ENCODE measurements at places on chromosomes 1 and 21. TPM values are rescaled to one million over a fixed set of nuclear protein-coding genes. Genes with fewer than 3 reads are reported as not detected.

DNA sequence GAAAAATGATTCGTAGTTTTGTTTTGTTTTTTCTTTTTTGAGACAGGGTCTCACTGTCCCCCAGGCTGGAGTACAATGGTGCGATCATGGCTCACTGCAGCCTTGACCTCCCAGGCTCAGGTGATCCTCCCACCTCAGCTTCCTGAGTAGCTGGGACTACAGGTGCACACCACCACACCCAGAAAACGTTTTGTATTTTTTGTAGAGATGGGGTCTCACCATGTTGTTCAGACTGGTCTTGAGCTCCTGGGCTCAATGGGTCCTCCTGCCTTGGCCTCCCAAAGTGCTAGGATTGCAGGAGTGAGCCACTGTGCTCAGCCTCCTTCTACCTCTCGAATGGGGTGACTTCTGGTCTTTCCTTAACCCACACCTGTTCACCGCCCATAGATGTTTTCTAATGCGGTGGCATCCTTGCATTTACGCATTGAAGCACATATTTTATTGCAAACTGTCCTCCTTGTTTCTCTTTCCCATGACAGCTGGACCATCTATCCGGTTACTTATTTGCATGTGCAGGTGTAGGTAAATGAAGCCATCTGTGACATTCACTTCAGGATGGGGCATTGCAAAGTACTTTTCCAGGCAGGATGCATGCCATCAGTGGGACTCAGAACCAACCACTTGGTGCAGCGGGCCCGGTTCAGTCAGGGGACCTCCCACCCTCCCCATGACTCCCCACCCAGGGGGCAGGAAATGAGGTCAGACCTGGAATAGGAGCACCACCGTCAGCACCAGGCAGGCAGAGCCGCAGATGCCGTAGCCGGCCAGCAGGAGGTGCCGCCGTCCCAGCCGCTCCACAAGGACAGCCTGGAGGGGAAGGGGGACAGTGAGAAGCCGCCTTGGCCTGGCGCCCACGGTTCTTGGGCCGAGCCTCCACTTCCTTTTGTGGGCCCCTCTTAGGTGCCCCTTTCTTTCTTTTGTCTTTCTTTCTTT lies 16.5 kb downstream of the SLC2A7 start:
- DNase-seq = no peak
- no peak overlapping the region for H3K4me3 ChIP-seq
- peak overlapping the region; percentile 43 for H3K27ac ChIP-seq
- no peaks in the 10 kb centered on the region for H3K4me1 ChIP-seq
- peaks cover 12% of the 10 kb centered on the region for H3K27me3 ChIP-seq

DNA sequence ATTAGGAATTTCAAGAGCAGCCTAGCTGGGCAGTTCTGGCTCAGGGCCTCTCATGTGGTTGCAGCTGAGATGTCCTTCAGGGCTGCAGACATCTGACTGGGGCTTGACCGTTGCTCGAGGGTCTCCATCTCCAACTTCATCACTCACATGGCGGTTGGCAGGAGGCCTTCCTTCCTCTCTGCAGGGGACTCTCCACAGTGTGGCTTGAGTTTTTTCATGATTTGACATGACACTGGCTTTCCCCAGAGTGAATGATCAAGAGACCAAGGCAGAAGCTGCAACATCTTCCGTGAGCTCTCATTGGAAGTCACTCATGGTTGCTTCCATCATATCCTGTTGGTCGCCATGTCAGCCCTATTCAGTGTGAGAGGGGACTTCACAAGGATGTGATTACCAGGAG lies 74.6 kb downstream of the RUNX3 start:
- H3K4me3 ChIP-seq = peak overlapping the region; percentile 13
- H3K27me3 ChIP-seq = no peaks in the 10 kb centered on the region
- no peak for DNase-seq
- H3K36me3 ChIP-seq = no peaks in the 10 kb centered on the region
- H3K4me1 ChIP-seq = peaks cover 40% of the 10 kb centered on the region

- H3K36me3 ChIP-seq = no peaks in the 10 kb centered on the region
- H3K27ac ChIP-seq = no peak overlapping the region
- no peak for DNase-seq
- H3K4me1 ChIP-seq = no peaks in the 10 kb centered on the region
Observed at GRCh38 chr1:170694172-170694926, 30.4 kb downstream of the PRRX1 start.

Gene CBR3
- total RNA-seq = 6.5 TPM

- no peak overlapping the region for H3K4me3 ChIP-seq
- no peak for DNase-seq
- H3K36me3 ChIP-seq = no peaks in the 10 kb centered on the region
Observed at GRCh38 chr1:240498335-240498734, 113.6 kb downstream of the GREM2 start.

Gene NBPF3
- 16.5 TPM for total RNA-seq

Gene MFAP2
- total RNA-seq = not detected

DNA sequence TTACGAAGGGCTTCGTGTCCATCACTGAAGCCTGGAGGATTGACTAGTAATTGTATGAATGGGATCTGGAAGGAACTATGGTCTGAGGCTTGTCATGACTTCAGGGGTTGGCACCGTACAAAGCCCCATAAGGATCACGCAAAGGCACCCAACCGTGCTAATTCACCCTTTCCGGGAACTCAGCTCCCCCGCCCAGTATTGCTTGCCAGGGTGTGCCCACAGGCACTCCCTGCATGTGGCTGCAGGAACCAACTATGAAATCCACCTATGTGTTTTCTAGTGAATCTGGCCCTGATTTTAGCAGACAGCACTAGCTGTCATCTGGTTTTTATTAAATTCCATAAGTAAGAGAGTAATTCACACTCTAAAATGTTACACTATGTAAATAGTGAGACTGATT lies 139.2 kb downstream of the TM2D1 start:
- no peak for DNase-seq
- no peaks in the 10 kb centered on the region for H3K36me3 ChIP-seq
- H3K27me3 ChIP-seq = no peaks in the 10 kb centered on the region
- no peak overlapping the region for H3K27ac ChIP-seq
- no peaks in the 10 kb centered on the region for H3K4me1 ChIP-seq

GRCh38 chr21:45465105-45465504 lies 60.1 kb downstream of the COL18A1 start:
- no peaks in the 10 kb centered on the region for H3K4me1 ChIP-seq
- no peak overlapping the region for H3K4me3 ChIP-seq
- DNase-seq = no peak
- no peak overlapping the region for H3K27ac ChIP-seq
- no peaks in the 10 kb centered on the region for H3K36me3 ChIP-seq

- peaks cover 18% of the 10 kb centered on the region for H3K27me3 ChIP-seq
- no peak overlapping the region for H3K27ac ChIP-seq
- H3K4me3 ChIP-seq = no peak overlapping the region
Observed at GRCh38 chr1:22728751-22729399, 18.2 kb downstream of the EPHB2 start.

DNA sequence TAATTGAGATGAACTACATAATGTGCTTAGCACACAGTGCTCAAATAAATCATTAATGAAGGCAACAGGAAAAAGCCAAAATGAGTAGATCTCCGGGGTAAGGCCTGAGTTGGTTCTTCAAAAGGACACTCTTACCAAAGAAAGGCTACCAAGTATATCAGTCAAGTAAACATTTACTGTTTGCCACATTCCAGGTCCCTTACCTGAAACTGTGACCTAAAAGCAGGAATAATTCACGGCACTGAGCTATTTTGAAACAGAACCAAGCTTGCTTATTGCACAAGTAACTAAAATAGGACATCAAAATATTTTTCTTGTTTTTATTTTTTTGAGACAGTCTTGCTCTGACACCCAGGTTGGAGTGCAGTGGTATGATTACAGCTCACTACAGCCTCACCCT lies 2.0 kb upstream of the PITHD1 start:
- peaks cover 19% of the 10 kb centered on the region for H3K4me1 ChIP-seq
- no peak for DNase-seq
- H3K36me3 ChIP-seq = no peaks in the 10 kb centered on the region
- H3K27ac ChIP-seq = no peak overlapping the region

Gene GNAT2
- 0.64 TPM for total RNA-seq

DNA sequence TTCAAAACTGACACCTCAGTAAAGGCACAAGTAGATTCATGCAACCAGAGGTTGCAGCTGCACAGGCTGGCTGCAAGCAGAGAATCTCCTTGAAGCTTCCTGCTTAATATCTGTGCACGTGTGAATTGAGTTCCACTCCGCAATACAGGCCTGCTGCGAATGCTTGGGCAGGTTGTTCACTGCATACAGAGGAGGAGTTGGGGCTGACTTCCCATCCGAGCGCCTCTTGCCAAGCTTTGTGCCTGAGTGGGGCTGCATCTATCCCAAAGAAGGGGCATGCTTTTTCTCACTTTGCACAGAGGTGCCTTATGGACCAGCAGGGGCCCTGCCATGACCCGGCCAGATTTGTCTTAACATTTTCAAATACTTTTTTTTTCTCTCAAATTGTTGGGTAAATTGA lies 17.9 kb upstream of the PADI1 start:
- no peak overlapping the region for H3K4me3 ChIP-seq
- no peak for DNase-seq
- H3K4me1 ChIP-seq = peaks cover 5% of the 10 kb centered on the region
- no peaks in the 10 kb centered on the region for H3K27me3 ChIP-seq

DNA sequence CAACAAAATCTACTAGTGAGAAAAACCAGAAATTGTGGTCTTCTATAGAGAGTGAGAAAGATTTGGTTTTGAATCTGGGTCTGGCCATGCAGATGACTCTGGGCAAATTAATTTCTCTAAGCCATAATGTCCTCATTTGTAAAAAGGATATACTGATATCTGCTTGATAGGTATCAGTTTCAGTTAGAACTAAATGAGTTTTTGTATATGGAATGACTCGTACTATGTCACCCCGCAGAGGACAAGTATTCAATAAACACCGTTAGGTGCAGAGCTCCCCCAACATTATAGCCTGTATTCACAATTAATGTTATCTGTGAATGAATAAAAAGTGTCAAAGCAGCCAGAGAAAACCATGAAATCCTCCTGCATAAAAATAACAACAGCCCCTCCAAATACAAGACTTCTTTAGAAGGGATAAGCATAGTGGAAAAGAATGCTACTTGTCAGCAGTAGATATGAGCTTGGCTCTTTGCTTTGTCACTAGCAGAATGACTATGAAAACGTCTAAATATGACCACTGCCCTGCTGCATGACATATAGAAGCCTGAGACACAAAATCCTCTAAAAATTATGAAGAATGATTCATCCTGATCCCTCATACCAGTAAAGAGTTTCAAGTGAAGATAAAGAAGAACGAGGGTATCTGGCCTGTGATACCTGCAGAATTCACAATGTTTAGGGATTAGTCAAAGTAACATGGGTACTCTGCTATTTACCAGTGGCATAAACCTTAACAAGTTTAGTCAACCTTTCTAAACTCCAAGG lies 17.8 kb downstream of the SCAF4 start:
- no peak for DNase-seq
- peaks cover 48% of the 10 kb centered on the region for H3K4me1 ChIP-seq
- H3K27ac ChIP-seq = peak overlapping the region; percentile 68
- no peaks in the 10 kb centered on the region for H3K27me3 ChIP-seq
- H3K4me3 ChIP-seq = peak overlapping the region; percentile 0
- no peaks in the 10 kb centered on the region for H3K36me3 ChIP-seq

Gene ITLN2
- not detected for total RNA-seq

DNA sequence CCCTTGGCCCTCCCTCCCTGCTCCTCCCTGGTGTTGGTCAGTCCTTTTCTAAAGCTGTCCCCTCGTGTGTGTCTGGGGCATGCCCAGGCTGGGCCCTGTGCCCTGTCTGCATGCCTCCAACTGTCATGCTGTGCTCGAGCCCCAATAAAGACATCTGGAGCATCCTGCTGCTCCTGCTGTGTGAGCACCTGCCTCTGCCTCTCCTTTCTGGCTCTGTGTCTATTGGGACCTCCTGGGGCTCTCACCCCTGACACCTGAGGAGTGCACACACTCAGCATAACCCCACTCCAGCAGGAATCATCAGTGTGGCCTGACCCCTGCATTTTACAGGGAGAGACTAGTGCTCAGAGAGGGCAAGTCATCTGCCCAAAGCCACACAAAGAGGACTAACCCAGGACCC lies 23.7 kb downstream of the KCNC4 start:
- DNase-seq = no peak
- H3K27ac ChIP-seq = no peak overlapping the region
- H3K4me3 ChIP-seq = no peak overlapping the region
- no peaks in the 10 kb centered on the region for H3K4me1 ChIP-seq
- no peaks in the 10 kb centered on the region for H3K36me3 ChIP-seq
- H3K27me3 ChIP-seq = peaks cover 6% of the 10 kb centered on the region

DNA sequence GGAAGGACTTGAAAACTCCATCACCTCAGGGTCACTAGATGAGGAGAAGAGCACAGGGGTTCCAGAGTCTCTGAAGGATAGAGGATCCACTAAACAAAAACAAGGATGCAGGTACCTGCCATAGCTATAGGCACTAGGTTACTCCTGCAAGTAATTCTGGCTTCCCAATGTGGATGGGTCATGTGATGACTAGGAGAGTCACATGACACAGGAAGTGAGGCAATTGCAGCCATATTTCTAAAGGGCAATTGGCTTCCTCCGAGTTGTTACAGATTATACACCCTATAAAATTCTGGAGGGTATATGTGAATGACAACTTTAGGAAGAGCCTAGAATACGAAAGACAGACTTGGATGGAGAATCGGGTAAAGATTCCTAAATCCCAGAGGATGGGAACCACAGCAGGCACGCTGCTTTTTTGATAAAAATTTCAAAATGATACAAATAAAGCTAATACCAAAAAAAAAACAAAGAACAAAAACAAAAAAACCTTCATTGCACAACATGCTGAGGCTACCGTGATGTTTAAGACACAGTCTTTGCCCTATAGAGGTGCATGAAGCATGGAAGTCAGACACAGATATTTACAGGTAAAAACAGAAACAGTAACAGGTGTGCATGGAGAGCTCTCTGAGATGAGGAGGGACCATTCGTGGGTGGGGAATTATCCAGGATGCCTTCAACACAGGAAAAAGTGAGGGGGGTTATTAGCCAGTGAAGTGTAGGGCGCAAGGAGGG lies 10.5 kb downstream of the MTX1 start:
- peaks cover 22% of the 10 kb centered on the region for H3K4me1 ChIP-seq
- no peaks in the 10 kb centered on the region for H3K27me3 ChIP-seq
- no peaks in the 10 kb centered on the region for H3K36me3 ChIP-seq
- H3K27ac ChIP-seq = peak overlapping the region; percentile 87
- DNase-seq = no peak
- H3K4me3 ChIP-seq = peak overlapping the region; percentile 69

DNA sequence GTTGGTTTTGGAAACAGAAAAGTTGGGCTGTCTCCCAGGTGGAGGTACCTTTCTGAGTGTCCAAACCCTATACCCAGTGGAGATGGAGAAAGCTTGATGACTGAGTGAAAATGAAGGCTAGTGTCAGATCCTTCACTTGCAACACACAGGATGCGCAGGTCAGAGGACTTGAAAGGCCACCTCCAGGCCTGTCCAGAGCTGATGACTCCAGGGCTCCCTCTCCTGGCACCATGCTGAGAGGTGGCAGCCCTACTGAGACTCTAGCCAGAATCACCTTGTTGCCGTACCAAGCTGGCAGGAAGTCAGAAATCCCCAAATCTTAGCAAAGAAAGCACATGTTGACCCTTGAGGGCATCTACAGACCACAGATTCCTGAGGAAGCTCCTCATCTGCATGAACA lies 16.4 kb downstream of the KNCN start:
- H3K27me3 ChIP-seq = peaks cover 18% of the 10 kb centered on the region
- no peaks in the 10 kb centered on the region for H3K36me3 ChIP-seq
- peaks cover 4% of the 10 kb centered on the region for H3K4me1 ChIP-seq
- peak overlapping the region; percentile 2 for H3K4me3 ChIP-seq

GRCh38 chr1:37828410-37829074 lies 20.5 kb upstream of the YRDC start:
- H3K27ac ChIP-seq = no peak overlapping the region
- H3K27me3 ChIP-seq = no peaks in the 10 kb centered on the region
- H3K4me3 ChIP-seq = no peak overlapping the region
- H3K36me3 ChIP-seq = peaks cover 22% of the 10 kb centered on the region

Gene CDC14A
- total RNA-seq = 26.9 TPM
